ENCODE measurements at places on chromosomes 2 and 18. TPM values are rescaled to one million over a fixed set of nuclear protein-coding genes. Genes with fewer than 3 reads are reported as not detected.

Gene GAREM2
- 12.1 TPM for total RNA-seq

DNA sequence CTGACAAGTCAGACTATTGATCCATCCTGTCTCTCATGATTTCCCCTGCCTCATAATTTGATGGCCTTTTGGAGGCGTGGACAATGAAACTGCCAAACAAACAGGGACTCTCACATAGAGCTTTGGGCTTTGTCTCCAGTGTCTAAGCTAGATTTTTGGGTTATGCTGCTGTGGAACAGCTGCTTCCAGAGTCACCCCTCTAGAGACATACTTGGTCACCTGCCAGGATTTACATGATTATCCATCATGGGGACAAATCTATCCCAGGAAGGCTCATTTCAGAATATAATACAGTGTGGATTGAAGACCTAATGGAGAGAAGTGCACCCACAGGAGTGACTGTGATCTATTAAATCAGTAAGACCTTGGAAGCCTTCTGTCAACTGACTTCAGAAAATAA, 159.6 kb downstream of the SLC8A1 start:
- DNase-seq: no peak

- DNase-seq: no peak
Observed at GRCh38 chr18:35328868-35329267, 15.4 kb downstream of the ZNF24 start.

- no peak for DNase-seq
Observed at GRCh38 chr2:180990337-180990736, 9.9 kb downstream of the UBE2E3 start.

GRCh38 chr2:207432453-207432852, 97.3 kb upstream of the CREB1 start:
- DNase-seq: no peak

- DNase-seq: no peak
Observed at GRCh38 chr18:48181087-48181823, 227.9 kb downstream of the ZBTB7C start.

DNA sequence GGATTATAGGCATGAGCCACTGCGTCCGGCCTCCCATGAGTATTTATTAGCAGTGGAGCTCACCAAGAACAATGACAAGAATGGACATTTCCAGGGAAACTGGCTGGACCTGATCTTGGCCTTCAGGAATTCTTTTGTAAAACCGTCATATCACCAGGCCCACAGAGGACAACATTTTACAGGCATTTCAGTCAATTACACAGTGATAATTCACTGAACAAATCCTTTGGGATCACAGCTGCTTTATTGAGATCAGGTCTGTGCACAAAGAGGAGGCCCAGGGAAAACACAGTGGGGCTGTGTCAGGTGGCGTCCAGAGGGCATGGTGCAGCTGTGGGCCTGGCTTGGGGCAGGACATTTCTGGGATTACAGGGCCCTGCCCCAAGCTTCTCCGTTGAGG, 30.1 kb upstream of the GTF2A1L start:
- DNase-seq: no peak

DNA sequence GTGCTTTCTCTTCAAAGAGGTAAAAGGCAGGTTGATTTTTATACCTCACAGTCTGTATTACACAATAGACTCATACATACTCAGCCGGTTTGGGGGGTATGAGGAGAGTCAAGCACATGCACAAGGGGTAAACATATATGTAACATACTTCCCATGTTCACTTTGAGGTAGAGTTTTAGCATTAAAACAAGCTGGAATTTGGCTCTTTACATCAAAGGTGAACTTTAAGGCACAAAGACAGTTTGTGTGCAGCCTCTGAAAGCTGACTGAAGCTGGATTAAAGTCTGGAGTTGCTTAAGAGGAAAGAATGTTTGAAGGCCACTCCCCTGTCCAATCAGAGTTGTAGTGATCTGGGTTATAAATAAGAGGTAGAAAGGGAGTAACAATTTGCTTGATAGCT, 282.0 kb downstream of the DPP10 start:
- no peak for DNase-seq

Data from progenitor cell of endocrine pancreas (in vitro differentiated cells).